ENCODE measurements at places on chromosomes 3 and 15.

DNA sequence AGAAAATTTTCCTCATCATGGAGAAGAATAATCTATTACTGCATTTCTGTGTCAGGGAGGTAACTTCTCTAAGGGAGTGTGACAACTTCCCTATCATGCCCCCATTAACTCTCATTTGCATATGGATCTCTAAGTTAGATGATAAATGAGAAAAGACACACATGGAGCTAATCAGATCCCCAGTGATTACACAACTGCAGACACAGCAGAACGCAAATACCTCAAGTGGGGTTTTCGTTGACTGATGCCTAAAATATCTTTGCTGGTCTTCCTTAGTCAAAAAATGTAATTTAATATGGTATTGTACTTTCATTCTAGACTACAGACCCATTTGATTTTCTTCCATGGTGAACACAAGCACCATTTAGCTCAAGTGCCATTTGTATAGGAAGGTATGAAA, 630.5 kb downstream of the TBL1XR1 start:
- no peak for DNase-seq

DNA sequence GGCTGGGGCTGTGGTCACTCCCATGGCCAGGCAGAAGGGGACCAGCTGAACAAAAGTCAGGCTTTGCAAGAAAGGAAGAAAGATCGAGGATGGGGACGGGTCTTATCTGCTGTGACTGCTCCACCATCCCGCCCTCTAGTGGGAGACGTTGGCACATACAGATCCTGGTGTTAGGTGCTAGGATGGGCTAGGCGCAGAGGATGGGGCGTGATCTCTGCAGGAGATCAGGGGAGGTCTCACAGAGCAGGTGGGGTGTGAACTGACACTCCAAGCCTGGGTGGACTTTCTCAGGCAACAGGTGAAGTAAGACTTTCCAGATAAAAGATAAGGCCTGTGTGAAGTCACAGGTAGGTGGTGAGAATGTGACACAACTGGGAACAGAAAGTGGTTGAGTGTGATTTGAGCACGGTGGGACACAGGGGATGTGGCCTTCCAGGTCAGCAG, 141.9 kb upstream of the SMAD3 start:
- DNase-seq: no peak

- no peak for DNase-seq
Measured at GRCh38 chr3:130897316-130897715, 3.4 kb downstream of the ATP2C1 start.

DNA sequence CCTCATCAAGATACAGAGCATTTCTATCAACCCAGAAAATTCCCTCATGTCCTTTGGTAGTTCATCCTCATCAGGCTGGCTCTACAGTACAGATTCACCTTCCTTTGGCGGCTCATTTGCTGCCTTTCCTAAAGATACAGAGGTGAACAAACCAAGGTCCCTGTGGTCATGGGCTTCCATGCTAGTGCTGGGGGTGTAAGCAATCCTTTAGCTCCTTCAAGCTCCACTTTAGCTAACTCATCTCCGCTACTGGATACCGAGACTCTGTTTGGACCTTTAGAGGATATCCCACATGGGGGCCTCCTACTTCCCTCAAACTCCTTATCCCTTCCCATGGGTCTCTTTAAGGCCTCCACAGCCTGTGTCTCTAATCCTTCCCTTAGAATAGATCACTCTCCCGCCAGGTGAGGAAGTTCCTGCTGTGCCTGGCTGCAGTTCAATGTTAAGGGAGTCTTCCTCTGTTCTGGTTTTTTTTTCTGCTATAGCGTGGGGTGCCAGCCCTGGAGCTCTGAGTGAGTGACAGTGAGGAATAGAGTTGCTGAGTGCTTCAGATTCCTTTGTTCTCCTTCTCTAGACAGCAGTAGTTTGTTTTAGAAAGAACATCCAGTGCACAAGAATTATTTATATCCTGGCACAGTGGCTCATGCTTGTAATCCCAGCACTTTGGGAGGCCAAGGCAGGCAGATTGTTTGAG, 30.7 kb downstream of the CLEC3B start:
- no peak for DNase-seq

DNA sequence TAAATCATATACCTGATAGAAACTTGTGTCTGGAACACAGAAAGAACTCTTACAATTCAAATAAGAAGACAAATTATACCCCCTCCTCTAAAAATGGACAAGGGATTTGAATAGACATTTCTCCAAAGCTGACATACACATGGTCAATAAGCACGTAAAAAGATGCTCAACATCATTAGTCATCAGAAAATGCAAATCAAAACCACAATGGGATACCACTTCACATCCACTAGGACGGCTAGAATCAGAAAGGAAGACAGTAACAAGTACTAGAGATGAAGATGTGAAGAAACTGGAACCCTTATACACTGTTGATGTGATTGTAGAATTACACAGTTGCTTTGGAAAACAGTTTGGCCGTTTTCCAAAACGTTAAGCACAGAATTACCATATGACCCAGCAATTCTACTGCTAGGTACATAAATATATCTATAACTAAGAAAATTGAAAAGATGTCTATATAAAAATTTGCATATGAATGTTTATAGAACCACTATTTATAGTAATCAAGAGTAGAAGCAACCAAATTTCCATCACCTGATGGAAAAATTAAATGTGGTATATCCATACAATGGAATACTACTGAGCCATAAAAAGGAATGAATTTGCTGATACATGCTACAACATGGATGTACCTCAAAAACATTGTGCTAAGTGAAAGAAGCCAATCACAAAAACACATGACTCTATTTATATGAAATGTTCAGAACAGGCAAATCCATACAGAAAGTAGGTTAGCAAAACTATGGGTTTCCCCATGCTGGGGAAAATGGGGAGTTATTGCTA, 60.8 kb downstream of the GREM1 start:
- no peak for DNase-seq

DNA sequence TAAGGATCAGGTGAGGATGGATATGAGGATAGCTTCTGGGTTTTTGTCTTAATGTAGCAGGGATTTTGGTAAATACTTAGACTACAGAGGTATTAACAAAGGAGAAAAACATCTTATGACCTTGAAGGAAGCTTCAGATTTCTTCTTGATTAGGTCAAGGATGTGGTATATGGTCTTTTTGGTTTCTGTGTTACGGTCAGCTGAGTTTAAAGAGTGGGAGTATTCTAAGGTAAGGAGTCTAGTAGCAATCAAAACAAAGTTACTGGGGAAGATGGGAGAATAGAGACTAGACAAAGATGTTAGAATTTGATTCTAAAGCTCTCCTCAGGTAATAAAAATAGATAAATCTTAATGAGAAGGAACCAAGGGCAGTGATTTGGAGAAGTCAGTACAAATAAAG, 6.2 kb downstream of the HMG20A start:
- no peak for DNase-seq

DNA sequence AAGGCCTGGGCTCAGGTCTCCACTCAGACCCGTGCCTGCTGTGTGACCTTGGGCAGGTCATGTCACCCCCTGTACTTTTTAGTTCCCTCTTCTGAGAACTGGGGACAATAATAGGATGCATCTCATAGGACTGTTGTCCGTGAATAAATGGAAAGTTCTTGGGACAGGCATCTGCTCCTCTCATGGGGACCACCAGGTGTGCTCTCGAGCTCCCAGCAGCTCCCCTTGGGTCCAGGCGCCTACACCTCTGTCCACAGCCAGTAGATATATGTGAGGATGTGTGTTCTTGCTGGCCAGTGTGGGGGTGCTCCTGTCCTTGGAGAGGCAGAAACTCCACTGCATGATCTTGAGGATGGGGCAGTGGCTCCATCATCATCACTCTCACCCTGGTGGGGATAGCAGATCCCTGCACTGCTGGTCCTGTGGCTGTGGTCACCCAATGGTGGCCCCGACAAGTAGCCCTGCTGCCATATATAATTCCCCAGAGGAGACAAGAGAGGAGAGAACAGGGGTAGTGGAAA, 257.6 kb upstream of the TLE3 start:
- no peak for DNase-seq
